ENCODE measurements at places on chromosomes 12 and 14. TPM values are rescaled to one million over a fixed set of nuclear protein-coding genes. Genes with fewer than 3 reads are reported as not detected.

The OR6C2 gene
- not detected for total RNA-seq

The NEK9 gene
- total RNA-seq, result 49.2 TPM

The POLE2 gene
- 2.3 TPM for total RNA-seq

- DNase-seq, result peak; percentile 26
Observed at GRCh38 chr14:104446611-104447010, 133.0 kb upstream of the C14orf180 start.

The HOXC6 gene
- not detected for total RNA-seq

The ESR2 gene
- total RNA-seq, result 0.30 TPM

The EPYC gene
- total RNA-seq, result not detected

DNA sequence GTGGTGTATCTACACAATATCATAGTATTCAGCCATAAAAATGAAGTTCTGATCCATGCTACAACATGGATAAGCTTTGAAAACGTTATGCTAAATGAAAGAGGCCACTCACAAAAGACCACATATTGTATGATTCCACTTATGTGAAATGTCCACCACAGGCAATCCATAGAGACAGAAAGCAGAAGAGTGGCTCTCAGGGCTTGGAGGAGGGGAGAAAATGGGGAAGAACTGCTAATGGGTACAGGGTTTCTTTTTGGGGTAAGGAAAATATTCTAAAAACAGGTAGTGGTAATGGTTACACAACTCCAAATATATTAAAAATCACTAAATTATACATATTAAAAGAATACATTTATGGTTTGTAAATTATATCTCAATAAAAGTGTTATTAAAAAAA is 16.5 kb downstream of the SCNN1A start:
- no peak for DNase-seq

The SMOC1 gene
- 14.1 TPM for total RNA-seq

DNA sequence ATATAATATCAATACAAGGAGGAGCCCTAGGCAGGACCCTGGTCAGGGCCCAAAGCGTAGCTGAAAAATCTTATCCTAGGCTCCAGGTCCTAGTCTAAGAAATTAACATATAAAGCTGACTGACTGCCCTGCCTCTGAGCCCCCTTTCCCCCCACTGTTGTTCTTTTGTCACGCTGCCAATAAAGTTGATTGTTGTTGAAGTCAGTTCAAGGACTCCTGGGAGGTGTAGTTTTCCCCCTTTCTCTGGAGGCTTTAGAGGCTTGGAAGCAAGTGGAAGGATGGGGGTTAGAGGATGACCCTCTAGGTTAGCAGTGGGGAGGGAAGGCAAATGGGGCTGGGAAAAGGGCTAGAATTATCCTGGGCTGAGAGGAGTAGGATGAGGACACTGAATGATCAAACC is 3.2 kb downstream of the PPP1R1A start:
- no peak for DNase-seq

The GCH1 gene
- total RNA-seq, result 3.8 TPM

The GXYLT1 gene
- 5.9 TPM for total RNA-seq

GRCh38 chr12:69897744-69898143 is 72.7 kb downstream of the MYRFL start:
- DNase-seq, result no peak

Measured in right atrium auricular region (tissue), 2 donors.